ENCODE measurements at places on chromosomes 1 and 21. TPM values are rescaled to one million over a fixed set of nuclear protein-coding genes. Genes with fewer than 3 reads are reported as not detected.

The NCMAP gene
- 10.7 TPM for total RNA-seq

The ITLN1 gene
- total RNA-seq = 0.22 TPM

The TAS1R1 gene
- total RNA-seq = 0.40 TPM

The SAMD13 gene
- total RNA-seq = 6.5 TPM

The BRDT gene
- total RNA-seq = 0.10 TPM

The HLX gene
- 6.1 TPM for total RNA-seq
